ENCODE measurements at places on chromosomes 7 and 10.

DNA sequence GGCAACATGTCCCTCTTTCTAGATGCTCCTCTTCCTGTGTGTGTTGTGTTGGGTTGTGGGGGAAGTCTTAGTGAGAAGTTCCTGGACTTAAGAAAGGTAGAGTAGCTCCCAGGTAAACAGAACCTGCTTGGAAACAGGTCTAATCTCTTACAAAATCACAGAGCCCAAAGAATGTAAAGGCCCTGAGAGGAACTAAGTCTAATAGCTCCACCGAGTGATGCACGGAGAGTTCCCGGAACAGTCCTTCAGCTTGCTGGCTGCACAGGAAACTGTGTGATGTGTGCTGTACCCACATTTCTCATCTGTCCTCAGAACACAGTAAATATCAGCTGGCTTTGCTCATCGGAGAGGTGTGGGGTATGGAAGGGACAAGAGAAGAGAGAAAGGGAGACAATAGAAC is 182.6 kb upstream of the LYZL1 start:
- DNase-seq: no peak

DNA sequence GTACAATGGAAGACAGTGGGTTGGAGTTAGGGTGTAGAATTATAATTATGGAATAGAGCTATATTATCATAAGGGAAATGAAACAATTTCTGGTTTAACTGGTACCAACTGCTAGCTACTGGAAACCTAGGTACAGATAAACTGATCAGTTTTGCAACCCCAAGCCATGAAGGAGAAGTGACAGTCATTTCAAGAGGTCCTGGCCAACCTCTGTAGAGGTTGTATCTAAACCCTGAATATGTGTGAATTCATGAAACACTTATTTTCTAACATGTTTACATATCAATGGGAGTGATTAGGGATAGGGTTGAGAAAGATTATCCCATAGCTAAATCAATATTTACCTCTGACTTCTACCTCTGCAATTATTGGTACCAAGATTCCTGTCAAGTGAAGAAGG is 29.9 kb upstream of the CC2D2B start:
- DNase-seq: no peak

DNA sequence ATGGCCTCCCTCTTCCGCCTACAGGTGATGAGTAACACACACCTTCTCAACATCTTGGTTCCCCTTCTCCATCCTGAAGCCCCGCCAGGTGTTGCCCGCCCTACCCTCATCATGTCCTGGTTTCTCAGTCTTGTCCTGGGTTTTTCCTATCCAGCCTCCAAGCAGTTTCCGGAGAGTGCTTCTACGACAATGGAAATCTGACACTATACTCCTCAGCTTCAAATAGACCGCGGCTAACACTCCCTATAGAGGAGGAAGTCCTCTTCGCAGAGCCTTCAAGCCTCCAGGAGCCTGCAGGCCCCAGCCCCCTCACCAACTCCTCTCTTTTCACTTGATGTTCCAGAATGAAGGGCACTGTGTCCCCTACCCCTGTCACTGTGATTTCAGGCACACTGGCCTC is 147.4 kb downstream of the PRPF18 start:
- DNase-seq: no peak

DNA sequence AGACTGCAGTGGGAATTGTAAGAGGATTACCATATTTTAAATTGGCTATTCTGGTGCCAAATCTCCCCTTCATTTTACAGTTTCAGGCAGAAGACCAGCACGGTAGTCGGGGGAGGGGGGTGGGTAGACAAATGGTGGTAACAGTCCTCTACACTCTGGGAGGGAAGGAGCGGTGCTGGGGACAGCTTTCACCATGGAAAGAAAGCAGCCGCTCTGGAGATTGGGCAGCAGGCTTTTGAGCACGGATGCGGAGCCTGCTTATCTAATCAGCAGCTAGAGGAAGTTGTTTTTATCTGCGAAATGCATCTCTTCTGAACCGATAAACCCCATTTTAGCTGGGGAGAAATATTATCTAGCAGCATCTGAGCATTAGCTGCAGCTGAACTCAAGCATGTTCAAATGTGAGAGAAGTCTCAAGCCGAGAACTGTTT is 28.7 kb downstream of the IKZF1 start:
- no peak for DNase-seq

DNA sequence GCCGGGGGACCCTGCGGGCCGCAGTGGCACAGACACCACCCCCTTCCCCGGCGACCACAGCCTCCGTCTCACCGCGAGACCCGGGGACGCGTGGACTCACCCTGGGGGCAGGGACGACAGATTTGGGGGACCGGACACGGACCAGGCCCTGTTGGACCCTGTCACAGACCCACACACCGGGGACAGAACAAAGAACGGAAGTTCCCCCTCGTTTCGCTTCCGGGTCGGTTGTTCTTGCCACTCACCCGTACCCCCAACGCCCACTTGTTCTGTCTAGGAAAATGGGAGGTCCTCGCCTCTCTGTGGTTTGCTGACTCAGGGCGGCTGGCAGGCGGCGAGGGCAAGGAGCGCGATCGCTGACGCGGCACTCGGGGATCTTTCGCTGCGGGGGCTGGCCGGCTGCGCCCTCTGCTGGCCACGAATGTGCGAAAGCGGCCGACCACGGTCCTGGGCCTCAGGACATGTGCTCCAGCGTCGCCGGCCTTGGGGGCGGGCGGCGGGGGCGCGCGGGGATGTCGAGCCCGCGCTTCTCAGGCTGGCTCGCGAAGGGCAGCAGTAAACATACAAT is at the start of gene ZNF3:
Gene ZNF3, minus strand, starts transcription at position 189 of the 568 bp plus-strand sequence. CDS start 4,366 bp downstream, outside the sequence.
- DNase-seq: peak; percentile 95

GRCh38 chr10:17951868-17952371 is at the start of gene SLC39A12:
Gene SLC39A12 (plus strand): TSS chr10:17951918. CDS start chr10:17953277, 1,359 bp downstream.
- DNase-seq: no peak

- no peak for DNase-seq
These were observed 81.1 kb downstream of the JMJD1C start for GRCh38 chr10:63384675-63385074.

DNA sequence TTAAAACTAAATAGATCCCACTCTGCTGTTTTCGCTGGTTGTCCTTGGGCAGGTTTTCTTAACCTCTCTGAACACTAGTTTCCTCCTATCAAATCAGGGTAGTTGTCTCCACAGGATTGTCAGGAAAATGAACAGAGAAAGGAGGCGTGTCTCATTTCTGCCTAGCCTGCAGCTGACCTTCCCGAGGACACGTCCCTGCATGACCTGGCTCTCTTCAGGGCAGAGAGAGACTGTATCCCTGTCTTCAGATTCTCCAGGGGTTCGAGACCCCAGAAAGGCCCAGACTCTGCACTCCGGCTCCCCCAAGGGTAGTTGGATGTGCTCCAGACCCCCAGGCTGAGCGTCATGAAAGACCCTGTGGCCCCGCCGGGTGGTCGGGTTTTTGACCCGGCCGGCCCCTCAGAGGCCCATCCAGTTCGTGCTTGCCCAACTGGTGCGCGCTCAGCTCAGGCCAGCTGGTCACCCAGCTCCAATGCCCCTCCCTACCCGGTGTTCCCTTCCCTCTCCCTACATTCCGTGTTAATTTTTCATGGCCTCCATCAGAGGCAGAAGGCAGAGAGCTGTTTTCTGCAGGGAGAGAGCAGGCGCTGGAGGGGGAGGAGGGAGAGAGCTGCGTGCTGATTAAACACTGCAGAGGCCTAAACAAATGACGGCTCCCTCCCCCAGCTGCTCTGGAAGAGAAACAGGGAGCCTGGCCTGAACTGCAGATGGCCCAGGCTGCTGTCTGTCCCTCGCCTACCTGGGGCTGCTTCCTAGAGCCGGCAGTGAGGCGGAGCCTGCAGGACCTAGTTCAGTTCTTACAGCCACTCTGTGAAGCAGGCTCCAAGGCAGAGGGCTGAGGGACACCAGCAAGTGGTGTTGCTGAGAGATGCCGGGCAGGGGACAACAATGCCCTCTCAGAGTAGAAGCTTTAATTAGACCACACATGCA is 86.2 kb upstream of the PPIF start:
- no peak for DNase-seq

DNA sequence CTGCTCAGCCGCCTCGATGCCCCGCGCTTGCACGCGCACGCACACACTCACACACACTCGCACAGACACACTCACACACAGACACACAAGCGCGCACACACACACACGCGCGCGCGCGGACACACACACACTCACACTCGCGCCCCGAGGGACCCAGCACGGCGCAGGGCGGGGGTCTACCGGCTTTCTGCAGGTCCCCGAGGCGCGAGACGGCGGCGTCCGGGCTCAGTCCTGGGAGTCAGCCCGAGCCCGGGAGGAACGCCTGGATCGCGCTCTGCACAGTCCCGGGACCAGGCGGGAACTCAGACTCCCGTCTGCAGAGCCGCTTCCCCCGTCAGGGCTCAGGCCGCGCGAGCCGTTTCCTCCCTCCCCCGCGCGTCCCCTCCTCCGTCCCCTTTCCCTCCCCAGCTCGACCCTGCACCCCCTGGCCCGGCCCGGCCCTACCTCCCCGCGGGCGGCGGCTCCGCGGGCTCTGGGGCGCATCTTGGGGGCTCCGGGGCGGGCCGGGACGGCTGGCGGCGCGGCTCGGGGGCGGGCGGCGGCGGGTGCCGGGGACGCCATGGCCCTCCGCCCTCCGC is 464 bp downstream of the DENND2A start:
- no peak for DNase-seq

- DNase-seq: no peak
These were observed 60.4 kb downstream of the FRMD4A start for GRCh38 chr10:14270370-14270769.

DNA sequence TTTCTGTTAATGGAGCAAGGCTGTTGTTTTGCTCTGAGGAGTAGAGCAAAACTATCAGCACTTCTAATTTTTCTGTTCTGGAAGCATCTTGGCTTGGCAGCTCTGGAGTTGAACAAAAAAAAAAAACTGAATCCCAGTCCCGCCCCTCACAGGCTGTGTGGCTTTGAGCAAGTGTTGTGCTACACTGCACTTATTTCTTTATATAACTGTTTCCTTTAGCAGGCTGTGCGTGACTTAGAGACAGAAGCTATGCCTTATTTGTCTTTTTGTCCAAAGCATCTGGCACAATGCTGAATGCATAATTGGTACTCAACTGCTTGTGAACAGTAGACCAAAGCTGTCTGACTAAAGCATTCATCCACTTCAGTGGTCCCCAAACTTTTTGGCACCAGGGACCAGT is 96.1 kb downstream of the AMPH start:
- DNase-seq: no peak

DNA sequence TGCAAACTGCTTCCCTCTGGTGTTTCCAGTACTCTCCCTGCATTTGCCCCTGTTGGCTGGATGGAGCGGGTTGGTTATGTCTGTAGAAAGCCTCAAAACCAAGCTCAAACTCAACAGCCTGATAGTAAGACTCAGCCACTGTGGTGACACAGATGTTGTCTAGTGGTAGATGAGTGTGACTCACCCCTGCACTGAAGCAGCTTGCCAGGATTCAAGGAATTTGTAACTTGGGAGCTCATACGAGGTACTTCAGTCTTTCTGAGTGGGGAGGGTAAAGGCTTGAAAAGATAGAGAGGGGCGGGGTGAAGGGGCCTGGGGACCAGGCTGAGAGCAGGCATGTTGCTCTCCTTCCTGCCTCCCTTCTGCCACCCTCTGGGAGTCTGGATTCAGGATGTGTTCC is 22.9 kb upstream of the AQP1 start:
- DNase-seq: no peak

- DNase-seq: no peak
These were observed 44.6 kb downstream of the SLIT1 start for GRCh38 chr10:97140902-97141745.

- DNase-seq: no peak
These were observed 172.5 kb upstream of the SVIL start for GRCh38 chr10:29807163-29807806.

- no peak for DNase-seq
These were observed 8.4 kb upstream of the SAMD8 start for GRCh38 chr10:75102830-75103673.

- no peak for DNase-seq
These were observed 32.9 kb upstream of the AKR1C2 start for GRCh38 chr10:5036511-5036910.

GRCh38 chr10:63114031-63114814 is 18.9 kb upstream of the NRBF2 start:
- DNase-seq: no peak

- DNase-seq: no peak
These were observed 2.9 kb downstream of the BHLHA15 start for GRCh38 chr7:98213888-98214810.

- DNase-seq: no peak
These were observed 26.3 kb downstream of the DNMBP start for GRCh38 chr10:99983280-99983988.

DNA sequence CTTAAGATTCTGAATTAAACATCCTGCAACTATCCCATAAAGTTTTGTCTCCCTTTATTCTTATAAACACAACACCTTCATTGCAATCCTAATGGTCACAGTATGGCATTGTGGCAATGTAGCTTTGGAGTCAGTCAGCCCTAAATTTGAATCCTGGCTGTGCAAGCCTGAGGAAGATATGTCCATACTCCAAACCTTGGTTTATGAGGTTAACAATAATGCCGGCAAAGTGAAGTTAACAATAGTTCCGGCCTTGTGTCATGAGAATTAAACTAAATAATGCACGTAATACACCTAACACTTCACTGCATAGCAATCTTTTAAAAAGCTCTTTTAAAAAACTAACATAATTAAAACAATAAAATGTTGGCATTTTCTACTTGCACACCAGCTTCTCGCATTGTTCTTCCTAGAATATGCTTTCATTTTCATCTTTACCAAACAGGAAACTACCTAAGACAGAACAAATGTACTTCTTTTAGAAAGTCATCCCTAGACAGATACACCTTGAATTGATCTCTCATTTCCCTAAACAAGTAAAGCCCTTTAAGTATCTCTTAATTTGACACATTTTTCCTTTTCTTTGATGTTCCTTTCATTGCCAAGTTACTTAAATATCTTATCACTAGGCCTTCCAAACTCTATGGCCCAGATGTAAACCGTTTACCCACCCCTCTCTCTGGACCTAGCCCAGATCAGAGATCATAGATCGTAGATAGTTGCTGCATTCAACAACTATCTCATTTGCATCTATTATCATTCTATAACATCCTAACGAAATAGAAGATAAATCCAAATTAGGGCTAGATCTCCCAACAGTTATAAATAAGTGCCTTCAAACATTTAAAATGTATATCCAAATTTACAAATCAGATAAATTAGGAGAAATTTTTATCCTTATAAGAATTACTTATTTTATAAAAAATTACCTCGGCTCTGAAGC is 66.7 kb downstream of the CREB3L2 start:
- no peak for DNase-seq

- DNase-seq: no peak
These were observed 116.6 kb upstream of the AOAH start for GRCh38 chr7:36840904-36841303.

DNA sequence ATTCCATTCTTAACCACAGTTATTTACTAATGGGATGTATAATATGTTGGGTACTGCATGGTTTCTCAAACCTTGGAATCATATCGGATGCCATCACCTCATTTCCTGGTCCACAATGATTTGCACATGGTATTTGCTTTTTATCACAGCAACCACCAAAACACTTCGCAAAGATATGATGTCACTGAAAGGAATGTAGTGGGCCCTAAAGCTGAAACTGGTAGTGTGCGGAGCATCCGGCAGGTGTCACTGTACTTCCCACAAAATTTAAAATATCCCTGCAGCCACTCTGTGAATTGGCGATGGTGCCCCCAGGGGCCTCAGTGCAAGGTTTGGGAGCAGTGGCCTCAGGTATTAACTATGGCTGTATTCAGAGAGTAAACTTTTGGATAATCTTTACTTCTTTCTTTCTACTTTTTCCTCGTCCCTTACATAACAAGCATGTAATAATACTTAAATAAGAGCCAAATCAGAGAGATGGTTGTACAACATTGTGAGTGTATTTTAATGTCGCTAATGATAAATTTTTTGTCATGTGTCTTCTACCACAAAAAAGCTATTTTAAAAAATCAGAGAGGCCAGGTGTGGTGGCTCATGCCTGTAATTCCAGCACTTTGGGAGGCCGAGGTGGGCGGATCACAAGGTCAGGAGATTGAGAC is 66.2 kb downstream of the FAM241B start:
- DNase-seq: no peak
